Skeletal muscle cell (primary cell): ENCODE measurements at places on chromosomes 1 and 21.

GRCh38 chr1:183879966-183880365 is 75.0 kb downstream of the RGL1 start:
- DNase-seq = no peak

DNA sequence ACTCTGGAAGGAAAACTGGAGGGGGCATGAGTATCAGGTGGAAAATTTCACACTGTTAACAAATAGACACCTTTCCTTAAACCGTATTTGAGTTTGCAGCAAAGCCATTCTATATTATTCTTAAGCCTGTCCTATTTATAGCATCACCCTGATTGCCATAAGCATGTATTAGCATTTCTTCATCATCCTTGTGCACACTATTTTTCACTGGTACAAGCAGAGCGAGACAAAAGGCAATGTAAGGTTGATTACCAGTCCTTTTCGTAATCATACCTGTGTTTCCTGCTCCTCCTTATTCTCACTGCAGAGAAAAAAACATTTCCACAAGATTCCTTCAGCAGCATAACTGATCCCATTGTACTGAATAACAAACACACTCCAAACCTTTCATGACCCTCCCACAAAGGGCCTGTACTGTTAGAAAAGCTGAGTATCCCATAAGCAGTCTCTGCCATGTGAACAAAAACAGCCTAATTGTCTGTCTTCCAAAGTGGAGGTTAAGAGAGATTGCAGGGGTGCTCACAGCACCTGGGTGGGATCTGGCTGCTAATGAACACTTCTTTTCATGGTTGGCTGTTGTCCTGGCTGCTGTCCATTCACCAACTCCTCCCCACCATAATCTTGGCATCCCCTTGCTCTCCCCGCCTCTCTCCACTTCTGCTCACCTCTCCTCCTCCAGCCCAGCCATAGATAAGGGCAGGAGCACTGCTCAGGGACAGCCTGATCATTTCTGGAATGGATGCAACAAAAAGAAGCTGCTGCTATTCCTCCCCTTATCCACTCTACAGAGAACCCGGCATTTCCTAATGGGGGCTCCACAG is 30.4 kb downstream of the VTCN1 start:
- DNase-seq = no peak

DNA sequence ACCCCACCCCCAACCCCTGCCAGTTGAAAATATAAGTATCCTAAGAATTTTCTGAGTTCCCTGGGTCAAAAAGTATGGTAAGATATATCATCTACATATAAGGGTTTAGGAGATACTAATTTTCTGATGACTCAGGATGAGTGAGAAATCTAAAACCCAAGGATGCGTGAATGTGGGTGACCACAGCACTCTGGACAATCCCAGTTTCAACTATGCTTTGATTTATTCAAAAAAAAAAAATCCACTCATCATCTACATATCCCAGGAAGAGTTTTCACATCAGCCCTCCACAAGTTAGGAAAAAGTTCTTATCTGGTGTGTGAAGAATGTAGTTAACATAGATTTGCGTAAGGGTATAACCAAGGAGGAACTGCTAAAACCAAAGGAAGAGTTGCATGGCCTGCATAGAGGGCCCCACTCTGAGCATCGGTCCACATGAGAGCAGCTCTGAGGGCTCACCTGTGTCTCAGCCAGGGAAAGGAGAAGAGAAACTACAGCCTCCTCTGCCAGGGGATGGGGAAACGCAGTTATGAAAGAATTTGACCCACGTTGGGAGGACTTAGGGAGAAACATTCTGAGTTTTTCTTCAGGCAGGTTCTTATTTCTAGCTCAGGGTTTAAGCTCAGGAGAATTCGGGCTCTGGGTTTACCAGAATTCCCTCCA is 18.8 kb downstream of the LAMB3 start:
- no peak for DNase-seq

- no peak for DNase-seq
Observed at GRCh38 chr1:205447457-205448341, 8.1 kb downstream of the BLACAT1 start.

- no peak for DNase-seq
Observed at GRCh38 chr1:113859478-113860175, 11.9 kb downstream of the PTPN22 start.

DNA sequence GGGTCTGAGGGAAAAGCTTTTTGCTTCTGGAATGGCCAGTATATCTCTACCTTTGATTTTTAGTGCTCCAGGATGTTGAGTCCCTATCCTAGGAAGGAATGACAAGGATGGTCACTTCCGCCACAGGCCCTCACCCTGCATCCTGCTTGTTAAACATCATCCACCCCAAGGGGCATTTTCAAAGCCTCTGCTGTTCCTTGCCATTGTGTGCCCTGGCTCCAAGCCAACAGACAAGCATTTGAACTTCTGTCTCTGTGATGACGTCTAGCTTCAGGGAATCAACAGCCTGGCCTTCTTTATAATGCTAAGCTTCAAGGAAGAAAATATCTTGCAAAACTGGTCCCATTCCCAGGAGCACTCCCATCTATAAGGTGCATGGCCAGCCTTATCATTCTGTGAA is 12.3 kb upstream of the JAM2 start:
- no peak for DNase-seq

GRCh38 chr1:21149855-21150432 is 26.8 kb downstream of the EIF4G3 start:
- peak; percentile 80 for DNase-seq

GRCh38 chr1:95002540-95003432 is 70.0 kb downstream of the ALG14 start:
- no peak for DNase-seq

GRCh38 chr1:241413386-241413785 is 56.4 kb upstream of the RGS7 start:
- DNase-seq = peak; percentile 34

DNA sequence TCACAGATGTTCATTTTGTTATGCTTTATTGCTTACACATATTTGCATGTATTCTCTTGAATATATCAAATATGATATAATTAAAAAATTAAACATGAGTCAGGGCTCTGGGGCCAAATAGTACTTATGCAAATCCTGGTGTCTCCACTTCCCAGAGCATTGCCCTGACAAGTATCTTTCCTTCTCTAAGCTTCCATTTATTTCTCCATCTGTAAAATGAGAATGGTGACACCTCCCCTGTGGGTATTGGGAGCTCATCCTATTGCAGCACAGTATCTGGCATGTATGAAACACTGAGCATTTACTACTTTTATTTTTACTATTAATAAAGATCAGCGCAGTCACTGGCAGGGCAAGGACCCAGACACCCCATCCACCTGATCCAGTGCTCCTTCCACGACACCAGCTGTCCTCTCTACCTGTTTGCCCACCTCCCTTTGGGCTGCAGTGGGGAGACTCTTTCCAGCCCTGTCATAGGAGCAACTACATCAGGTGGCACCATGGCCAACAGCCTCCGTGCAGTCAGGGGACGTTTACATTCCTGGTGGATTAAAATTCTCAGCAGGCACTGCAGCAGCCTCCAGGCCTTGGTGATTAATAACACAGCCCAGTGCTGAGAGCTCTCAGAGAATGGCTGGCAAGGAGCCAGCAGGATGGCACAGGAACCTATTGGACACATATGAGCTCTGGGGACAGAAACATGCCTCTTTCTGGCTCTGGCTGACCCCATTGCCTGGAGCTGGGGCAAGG is 113.0 kb downstream of the DMRTB1 start:
- no peak for DNase-seq

- DNase-seq = no peak
Observed at GRCh38 chr1:164841702-164842465, 282.9 kb downstream of the PBX1 start.

GRCh38 chr1:228969953-228970800 is 234.9 kb downstream of the RHOU start:
- no peak for DNase-seq

DNA sequence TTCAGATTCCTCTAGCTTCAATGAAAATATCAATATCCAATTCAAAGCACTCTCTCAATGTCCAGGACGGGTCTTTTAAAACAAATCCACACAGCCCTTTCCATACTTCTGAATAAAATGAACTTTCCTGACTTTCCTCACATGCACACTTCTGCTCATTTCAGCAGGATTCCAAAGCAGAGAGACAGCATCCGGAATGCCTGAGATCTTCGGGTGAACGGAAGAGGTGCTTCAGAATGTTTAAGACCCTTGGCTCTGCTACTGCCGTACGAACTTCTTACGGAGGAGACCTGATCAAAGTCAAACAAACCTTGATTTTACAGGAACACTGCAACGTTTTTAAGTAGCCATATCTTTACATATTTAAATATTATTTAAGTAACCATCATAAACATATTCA is 245.7 kb downstream of the PTBP2 start:
- no peak for DNase-seq

- no peak for DNase-seq
Observed at GRCh38 chr21:28928578-28929420, 63.9 kb downstream of the LTN1 start.

DNA sequence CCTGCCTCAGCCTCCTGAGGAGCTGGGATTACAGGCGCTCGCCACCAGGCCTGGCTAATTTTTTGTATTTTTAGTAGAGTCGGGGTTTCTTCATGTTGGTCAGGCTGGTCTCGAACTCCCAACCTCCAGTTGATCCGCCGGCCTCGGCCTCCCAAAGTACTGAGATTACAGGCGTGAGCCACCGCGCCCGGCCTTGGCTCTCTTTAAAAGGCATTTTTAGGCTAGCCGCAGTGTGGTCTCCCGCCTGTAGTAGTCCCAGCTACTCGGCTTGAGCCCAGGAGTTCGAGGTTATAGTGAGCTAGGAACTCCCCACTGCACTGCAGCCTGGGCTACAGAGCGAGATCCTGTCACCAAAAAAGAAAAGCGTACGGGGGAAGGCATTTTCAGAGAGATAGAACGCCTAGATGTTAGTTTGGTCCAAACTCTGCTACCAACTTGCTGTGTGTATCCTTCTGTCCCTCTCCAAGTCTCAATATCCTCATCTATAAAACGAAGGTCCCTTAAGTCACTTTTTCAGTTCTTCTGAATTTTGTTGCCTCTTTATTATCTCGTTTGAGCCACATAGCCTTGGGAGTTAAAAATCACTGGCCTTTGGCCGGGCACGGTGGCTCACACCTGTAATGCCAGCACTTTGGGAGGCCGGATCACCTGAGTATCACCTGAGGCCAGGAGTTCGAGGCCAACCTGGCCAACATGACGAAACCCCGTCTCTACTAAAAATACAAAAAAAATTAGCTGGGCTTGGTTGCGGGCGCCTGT is 734 bp downstream of the MED18 start:
- no peak for DNase-seq

DNA sequence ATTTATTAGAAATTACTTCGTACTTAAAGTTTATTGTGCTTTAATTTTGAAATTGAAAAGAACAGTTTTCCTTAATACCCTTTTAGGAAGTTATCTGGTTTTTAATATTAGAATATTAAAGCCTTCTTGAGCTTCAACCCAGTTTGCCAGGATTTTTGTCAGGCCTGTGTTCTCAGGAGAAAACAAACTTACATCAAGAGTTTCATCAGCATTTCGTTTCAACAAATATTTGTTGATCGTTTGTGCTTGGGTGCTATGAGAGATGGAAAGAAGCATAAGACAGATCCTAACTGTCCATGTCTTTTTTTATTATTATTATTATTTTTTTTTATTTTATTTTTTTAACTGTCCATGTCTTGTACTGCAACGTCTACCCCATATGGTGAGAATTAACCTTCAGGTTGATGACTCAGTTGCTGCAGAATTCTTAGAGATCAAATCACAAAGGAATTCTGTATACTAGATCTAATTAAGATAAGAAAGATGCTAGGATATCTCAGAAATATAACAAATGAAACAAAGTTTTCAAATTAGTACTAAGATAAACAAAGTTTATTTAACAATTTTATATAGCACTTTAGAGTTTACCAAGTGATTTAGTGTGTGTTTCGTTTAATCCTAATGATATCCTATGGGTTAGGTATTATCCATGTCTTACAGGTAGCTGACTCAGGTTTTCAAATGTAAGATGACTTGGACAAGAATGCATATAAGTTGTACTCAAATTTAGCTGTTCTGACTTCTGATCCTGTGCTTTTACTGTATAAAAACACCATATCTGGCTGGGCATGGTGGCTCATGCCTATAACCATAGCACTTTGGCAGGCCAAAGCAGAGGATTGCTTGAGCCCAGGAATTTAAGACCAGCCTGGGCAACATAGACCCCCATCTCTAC is 14.3 kb downstream of the FBXO28 start:
- peak; percentile 11 for DNase-seq
